Sciatic nerve (tissue), 2 donors: ENCODE measurements at places on chromosomes 4 and X. TPM values are rescaled to one million over a fixed set of nuclear protein-coding genes. Genes with fewer than 3 reads are reported as not detected.

COL25A1 gene
- total RNA-seq, result 6.2 TPM

DCHS2 gene
- not detected for total RNA-seq

GPM6B gene
- total RNA-seq, result 527 TPM

SEPTIN11 gene
- total RNA-seq, result 126 TPM

LUZP4 gene
- total RNA-seq, result not detected

GUCY1A1 gene
- total RNA-seq, result 16.1 TPM

PGRMC2 gene
- total RNA-seq, result 53.9 TPM

SATL1 gene
- not detected for total RNA-seq

NEUROG2 gene
- total RNA-seq, result not detected

FHDC1 gene
- total RNA-seq, result 3.9 TPM

DOCK11 gene
- 39.5 TPM for total RNA-seq

LRP2BP gene
- 4.9 TPM for total RNA-seq

HTN1 gene
- total RNA-seq, result not detected

HSFX1 gene
- 2.9 TPM for total RNA-seq

EMCN gene
- 58.5 TPM for total RNA-seq

NCAPG gene
- total RNA-seq, result 0.49 TPM

RS1 gene
- not detected for total RNA-seq

EOLA2 gene
- total RNA-seq, result 24.5 TPM

KLHL34 gene
- 0.09 TPM for total RNA-seq
